ENCODE measurements at places on chromosomes 3 and 15. TPM values are rescaled to one million over a fixed set of nuclear protein-coding genes. Genes with fewer than 3 reads are reported as not detected.

The GCNT3 gene
- not detected for polyA plus RNA-seq

The GOLGA6D gene
- not detected for polyA plus RNA-seq

The CCDC80 gene
- polyA plus RNA-seq, result 6.8 TPM

The ARNT2 gene
- polyA plus RNA-seq, result 1.9 TPM

The GJD2 gene
- polyA plus RNA-seq, result 0.02 TPM

The LMAN1L gene
- 36.8 TPM for polyA plus RNA-seq

The TYRO3 gene
- polyA plus RNA-seq, result 2.6 TPM

The MESD gene
- 10.3 TPM for polyA plus RNA-seq

The SSUH2 gene
- 1.1 TPM for polyA plus RNA-seq

All from spleen (tissue), 13 donors.